ENCODE measurements at places on chromosomes 16 and 17.
A peak's percentile ranks its signal among the peaks of the same experiment; 100 is the strongest.

DNA sequence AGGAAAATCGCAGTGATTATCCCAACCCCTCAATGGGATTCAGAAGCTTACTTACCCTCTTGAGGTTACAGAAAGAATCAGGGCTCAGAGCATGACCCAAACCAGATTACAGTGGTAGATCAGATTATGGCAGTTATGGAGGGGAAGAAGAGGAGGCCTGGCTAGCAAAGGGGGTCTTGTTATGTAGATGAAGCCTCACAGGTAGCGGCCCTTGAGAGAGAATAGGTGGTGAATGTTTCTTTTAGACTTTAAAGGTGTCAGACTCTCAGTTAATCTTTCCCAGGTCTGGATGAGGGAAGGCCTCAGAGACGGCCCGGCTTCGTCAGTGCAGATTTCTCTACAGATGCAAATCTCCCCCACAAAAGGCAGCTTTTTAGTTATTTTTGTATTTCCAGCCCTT is 15.6 kb downstream of the RNF112 start:
- DNase-seq = no peak

DNA sequence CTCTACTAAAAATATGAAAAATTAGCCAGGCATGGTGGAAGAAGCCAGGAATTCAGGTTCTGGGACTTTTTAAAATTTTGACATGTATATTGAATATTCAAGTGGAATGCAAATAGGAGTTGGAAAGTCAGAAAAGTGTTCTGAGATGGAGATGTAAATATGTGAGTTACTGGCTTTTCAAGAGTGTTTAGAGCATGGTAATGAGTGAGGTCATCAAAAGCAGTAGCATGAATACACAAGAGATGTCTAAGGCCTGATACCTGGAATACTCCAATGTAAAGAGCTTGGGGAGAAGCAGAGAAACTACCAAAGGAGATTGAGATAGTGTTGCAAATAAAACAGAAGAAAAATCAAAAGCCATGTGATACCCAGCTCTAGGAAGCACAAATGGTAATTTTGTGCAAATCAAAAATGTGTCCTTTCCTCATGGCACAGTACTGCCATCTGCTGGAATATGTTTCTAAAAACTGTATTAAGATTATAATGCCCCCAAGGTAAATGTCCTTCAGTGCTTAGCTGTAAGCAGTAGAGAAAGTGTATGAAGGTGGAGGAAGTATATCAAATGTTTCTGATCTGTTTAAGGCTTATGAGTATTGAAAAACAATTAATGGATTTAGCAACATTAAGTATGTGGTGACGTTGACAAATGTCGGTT is 908.4 kb downstream of the KCNJ18 start:
- DNase-seq = peak; percentile 19

GRCh38 chr16:72404299-72404698 is 232.3 kb upstream of the PMFBP1 start:
- peak; percentile 19 for DNase-seq

DNA sequence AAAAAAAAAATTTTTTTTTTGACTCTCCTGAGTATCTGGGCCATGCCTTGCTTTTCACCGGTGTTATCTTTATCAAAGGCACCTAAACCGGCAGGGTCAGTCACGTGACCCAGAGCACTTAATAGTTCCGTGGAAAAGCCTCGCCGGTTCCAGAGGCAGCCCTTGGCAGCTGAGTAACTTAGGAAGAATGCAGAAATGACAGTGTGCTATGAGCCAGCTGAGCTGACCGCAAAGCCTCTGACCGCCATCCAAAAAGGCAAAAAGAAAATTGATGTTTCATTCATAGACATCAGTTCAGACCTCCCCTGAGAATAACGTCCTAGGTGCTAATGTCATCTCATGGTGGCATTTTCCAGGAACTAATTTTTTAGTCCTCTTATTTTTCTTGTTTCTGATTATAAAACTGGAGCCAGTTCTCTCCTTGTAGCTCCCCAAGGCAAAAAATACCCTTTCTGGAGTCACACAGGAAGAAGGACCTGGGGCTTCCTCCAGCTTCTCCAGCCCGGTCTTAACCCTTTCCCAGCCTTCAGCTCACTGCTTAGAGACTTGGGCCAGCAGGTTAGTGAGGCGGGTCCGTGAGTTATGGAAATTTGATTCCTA is 122.6 kb downstream of the SOCS1 start:
- peak; percentile 94 for DNase-seq

- no peak for DNase-seq
Observed at GRCh38 chr17:57044976-57045867, 39.8 kb upstream of the AKAP1 start.
